HepG2 (cell line): ENCODE measurements at places on chromosomes 7 and 10. TPM values are rescaled to one million over a fixed set of nuclear protein-coding genes. Genes with fewer than 3 reads are reported as not detected.

DNA sequence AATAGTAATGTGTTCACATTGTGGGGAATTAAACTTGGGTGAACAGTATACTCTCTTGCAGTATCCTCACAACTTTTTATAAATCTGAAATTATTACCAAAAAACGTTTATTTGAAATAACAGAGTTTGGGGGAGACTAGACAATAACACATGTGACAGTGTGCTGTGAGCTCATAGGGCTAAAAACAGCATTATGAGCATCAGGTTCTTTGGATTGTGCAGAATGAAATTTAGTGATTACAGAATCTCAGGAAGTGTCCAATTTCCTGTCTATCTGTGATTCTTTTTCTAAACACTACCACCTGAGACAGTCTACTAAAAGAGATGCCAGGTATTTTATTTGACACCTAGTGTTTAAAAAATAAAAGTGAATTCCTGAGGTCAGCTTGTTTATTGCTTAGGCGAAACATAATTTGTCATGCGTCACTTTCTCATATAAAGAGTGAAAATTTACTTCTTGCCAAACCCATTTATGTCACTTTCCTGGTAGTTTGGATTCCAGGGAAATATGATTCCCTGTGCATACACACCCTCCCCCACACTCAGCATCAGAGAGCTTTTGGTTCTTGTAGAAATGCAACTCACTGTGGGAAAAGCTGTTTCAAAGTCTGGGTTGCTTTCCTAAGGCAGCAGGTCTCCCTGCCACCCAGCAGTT, 71.2 kb downstream of the AOAH start:
- DNase-seq: no peak
- H3K27ac ChIP-seq: no peak overlapping the region
- H3K4me1 ChIP-seq: peaks cover 8% of the 10 kb centered on the region
- no peak overlapping the region for H3K4me3 ChIP-seq

DNA sequence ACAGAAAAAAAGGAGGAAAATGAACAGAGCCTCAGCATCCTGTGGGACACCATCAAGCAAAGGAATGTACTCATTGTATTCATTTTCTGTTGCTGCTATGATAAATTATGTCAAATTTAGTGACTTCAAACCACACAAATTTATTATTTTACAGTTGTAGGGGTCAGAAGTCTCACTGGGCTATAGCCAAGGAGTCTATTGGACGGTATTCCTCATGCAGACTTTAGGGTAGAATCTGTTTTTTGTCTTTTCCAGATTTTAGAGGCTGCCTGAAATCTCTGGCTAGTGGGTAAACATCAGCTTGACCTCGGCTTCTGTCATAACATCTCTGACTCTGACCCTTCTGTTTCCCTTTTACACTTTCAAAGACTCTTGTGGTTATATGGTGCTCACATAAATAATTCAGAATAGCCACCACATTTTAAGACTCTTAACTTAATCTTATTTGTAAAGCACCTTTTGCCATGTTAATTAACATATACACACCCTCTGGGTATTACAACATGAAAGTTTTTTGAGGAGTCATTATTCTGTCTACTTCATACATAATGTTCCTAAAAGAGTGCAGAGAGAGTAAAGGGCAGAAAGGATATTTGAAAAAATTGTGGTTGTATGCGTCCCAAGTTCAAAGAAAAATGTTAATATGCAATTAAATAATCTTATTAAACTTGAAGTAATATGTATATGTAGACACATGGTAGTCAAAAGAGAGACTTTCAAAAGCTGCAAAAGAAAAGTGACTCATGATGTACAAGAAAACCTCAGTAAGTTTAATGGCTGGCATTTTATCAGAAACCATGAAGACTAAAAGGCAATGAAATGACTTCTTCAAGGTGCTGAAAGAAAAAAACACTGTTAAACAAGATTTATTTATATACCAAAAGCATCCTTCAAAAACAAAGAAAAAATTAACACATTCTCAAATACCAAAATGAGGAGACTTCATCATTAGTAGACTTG, 70.8 kb upstream of the MEOX2 start:
- no peak for DNase-seq
- no peaks in the 10 kb centered on the region for H3K4me1 ChIP-seq
- H3K4me3 ChIP-seq: no peak overlapping the region
- no peak overlapping the region for H3K27ac ChIP-seq
- H3K36me3 ChIP-seq: no peaks in the 10 kb centered on the region
- no peaks in the 10 kb centered on the region for H3K27me3 ChIP-seq

GRCh38 chr7:158856883-158857668, 718 bp downstream of the DYNC2I1 start:
- no peaks in the 10 kb centered on the region for H3K36me3 ChIP-seq
- DNase-seq: no peak
- H3K27me3 ChIP-seq: no peaks in the 10 kb centered on the region
- peaks cover 52% of the 10 kb centered on the region for H3K4me1 ChIP-seq
- H3K27ac ChIP-seq: peak overlapping the region; percentile 62
- H3K4me3 ChIP-seq: peak overlapping the region; percentile 74

- H3K27ac ChIP-seq: no peak overlapping the region
- H3K4me3 ChIP-seq: no peak overlapping the region
- no peaks in the 10 kb centered on the region for H3K27me3 ChIP-seq
- H3K36me3 ChIP-seq: no peaks in the 10 kb centered on the region
Observed at GRCh38 chr7:123148813-123149212, 51.0 kb downstream of the SLC13A1 start.

Gene SPDYE6
- total RNA-seq: 0.07 TPM in 1 of 2 replicates, not detected in the other
